ENCODE measurements at places on chromosomes 3 and 15. TPM values are rescaled to one million over a fixed set of nuclear protein-coding genes. Genes with fewer than 3 reads are reported as not detected.
A peak's percentile ranks its signal among the peaks of the same experiment; 100 is the strongest.

- H3K27ac ChIP-seq = no peak overlapping the region
- peaks cover 7% of the 10 kb centered on the region for H3K27me3 ChIP-seq
- H3K4me1 ChIP-seq = no peaks in the 10 kb centered on the region
- no peak for DNase-seq
Measured at GRCh38 chr3:155332716-155333115, 39.2 kb upstream of the STRIT1 start.

- no peaks in the 10 kb centered on the region for H3K4me1 ChIP-seq
- no peak for DNase-seq
- H3K27me3 ChIP-seq = no peaks in the 10 kb centered on the region
Measured at GRCh38 chr3:160831401-160831800, 75.4 kb downstream of the PPM1L start.

DNA sequence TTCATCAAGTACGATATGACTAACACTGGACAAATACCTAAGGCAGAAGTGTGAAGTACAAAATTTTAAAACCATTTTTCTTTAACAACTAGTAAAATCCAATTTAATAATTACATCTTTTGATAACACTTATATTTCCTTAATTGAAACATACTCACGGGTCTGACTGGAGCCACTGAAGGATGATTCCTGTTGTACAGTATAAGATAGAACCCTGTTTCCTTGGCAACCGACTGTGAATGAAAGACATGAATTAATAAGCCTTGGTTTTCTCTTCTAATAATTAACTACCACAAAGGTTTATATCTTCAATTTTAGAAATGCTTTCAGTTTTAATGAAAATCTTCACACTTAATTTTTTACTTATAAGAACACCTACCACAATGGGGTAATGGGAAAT, 19.4 kb downstream of the DHX36 start:
- DNase-seq = no peak
- H3K27me3 ChIP-seq = no peaks in the 10 kb centered on the region

GRCh38 chr3:124620600-124621063, 109.6 kb upstream of the UMPS start:
- no peak overlapping the region for H3K4me3 ChIP-seq
- H3K4me1 ChIP-seq = no peaks in the 10 kb centered on the region
- no peaks in the 10 kb centered on the region for H3K27me3 ChIP-seq
- DNase-seq = no peak
- no peak overlapping the region for H3K27ac ChIP-seq
- H3K36me3 ChIP-seq = no peaks in the 10 kb centered on the region

DNA sequence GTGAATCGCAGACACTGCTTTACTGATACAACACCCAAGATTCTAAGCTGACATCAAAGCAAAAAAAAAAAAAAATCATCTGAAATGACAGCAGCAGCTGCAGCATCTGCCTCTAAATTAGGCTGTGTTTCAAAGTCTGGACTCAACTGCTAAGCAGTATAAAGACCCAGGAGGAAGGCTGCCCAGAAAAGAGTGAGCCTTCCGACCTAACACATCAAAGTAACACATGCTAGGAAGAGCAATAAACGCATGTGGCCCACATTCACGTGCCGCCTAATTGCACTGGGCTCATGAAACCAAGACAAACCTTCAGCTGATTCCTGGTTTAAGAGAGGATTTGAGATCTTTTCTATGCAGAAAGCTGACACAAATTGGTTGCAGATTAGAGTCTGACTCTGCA, 317.1 kb downstream of the ZIC4 start:
- H3K4me3 ChIP-seq = no peak overlapping the region
- H3K36me3 ChIP-seq = no peaks in the 10 kb centered on the region
- H3K4me1 ChIP-seq = no peaks in the 10 kb centered on the region
- no peak overlapping the region for H3K27ac ChIP-seq

DNA sequence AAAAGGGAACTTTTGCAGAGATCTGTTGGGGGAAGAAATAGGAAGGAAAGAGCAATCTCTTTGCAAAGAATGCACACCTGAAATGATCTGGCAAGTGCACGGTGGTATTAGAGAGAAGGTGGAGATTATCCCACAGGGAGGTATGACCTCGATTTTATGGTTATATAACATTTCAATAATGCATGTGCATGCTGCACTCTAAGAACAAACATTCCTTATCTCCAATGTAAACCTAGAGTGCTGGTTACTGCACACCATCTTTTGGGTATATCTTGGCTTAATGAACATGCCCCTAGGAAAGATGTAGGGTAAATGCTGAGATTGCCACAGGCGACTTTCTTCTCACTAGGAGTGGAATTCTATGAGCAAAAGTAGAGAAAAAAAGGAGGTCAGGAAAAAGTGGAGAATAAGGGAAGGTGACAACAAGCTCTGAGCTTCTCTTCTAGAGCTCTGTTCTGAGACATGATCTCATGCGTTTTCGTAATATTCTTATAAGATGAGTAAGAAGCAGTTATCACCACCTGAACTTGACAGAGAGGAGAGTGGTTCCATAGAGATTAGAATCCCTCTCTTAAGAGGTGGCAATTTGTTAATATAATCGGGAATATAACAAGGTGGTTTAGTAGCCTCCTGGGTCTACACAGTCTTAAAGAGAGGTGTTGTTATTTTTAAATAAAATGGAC, 117.5 kb upstream of the TMC3 start:
- H3K4me3 ChIP-seq = no peak overlapping the region
- DNase-seq = no peak
- H3K27me3 ChIP-seq = no peaks in the 10 kb centered on the region
- H3K27ac ChIP-seq = no peak overlapping the region
- H3K4me1 ChIP-seq = no peaks in the 10 kb centered on the region

DNA sequence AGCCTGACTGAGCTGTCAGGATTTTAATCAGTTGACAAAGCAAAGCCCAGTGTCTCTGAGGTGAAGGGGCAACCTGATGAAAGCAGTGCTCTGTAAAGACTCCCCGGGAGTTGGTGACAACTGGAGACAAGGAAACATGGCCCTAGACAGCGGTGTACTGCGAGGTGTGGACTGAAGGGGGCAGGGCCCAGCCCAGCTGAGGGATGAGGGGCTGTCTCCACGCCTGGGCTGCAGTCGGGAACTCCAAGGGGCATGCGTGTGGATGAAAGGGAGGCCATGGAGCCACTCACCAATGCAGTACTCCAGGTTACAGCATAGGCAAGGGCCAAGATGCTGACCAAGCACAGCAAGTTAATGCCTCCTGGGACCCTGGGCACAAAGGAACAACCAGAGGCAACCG, 45.1 kb downstream of the SCAP start:
- no peak overlapping the region for H3K27ac ChIP-seq
- H3K36me3 ChIP-seq = peaks cover 28% of the 10 kb centered on the region
- no peaks in the 10 kb centered on the region for H3K27me3 ChIP-seq
- DNase-seq = no peak
- H3K4me3 ChIP-seq = no peak overlapping the region

DNA sequence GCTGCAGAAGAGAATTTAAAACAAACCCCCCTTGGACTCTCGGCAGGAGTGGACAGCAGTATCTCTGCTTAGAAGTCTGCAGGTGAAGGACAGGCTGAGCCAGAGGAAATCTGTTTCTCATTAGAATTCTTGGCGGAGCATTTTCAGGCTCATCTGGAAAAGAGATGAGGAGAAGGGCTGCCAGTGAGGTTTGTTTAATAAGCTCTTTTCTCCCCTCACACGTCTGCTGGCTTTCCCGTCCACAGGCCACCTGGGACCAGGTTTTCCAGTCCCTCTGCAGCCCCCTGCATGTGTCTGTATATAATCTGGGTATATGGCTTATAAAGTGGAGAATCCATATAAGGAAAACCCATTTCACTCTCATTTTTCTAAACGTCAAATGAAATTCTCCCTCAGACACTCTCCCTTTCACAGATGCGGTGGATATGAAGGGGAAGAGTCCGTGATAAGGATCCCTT, 155.4 kb upstream of the TPM1 start:
- no peak overlapping the region for H3K4me3 ChIP-seq
- DNase-seq = no peak
- no peaks in the 10 kb centered on the region for H3K27me3 ChIP-seq

- peaks cover 49% of the 10 kb centered on the region for H3K4me1 ChIP-seq
- no peak for DNase-seq
- H3K36me3 ChIP-seq = peaks cover 2% of the 10 kb centered on the region
- no peak overlapping the region for H3K4me3 ChIP-seq
- H3K27ac ChIP-seq = no peak overlapping the region
Measured at GRCh38 chr3:186102687-186103086, 6.2 kb downstream of the ETV5 start.

- H3K4me3 ChIP-seq = no peak overlapping the region
- peak; percentile 19 for DNase-seq
- H3K27me3 ChIP-seq = peaks cover 50% of the 10 kb centered on the region
- no peaks in the 10 kb centered on the region for H3K4me1 ChIP-seq
- H3K36me3 ChIP-seq = no peaks in the 10 kb centered on the region
Measured at GRCh38 chr3:14861031-14861430, 42.3 kb downstream of the FGD5 start.

DNA sequence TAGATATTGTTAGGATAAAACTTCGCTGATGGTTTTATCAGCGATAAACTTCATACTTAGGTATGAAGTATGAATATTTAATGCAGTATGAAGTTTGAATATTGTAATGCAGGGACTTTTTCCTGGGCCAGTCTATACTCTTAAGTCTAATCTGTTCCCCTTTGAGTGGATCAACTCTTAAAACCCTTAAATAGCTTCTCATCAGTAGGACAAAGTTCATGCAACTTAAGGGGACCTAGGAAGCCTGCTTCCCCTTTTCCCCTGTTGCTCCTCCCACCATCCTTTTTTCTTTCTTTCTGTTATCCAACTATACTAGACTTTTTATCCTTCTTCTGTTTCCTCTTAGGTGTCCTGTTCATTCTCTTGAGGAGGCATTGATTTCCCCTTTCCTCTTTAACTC, 78.7 kb downstream of the MITF start:
- no peak for DNase-seq
- peaks cover 11% of the 10 kb centered on the region for H3K4me1 ChIP-seq
- H3K4me3 ChIP-seq = no peak overlapping the region
- H3K27me3 ChIP-seq = no peaks in the 10 kb centered on the region

DNA sequence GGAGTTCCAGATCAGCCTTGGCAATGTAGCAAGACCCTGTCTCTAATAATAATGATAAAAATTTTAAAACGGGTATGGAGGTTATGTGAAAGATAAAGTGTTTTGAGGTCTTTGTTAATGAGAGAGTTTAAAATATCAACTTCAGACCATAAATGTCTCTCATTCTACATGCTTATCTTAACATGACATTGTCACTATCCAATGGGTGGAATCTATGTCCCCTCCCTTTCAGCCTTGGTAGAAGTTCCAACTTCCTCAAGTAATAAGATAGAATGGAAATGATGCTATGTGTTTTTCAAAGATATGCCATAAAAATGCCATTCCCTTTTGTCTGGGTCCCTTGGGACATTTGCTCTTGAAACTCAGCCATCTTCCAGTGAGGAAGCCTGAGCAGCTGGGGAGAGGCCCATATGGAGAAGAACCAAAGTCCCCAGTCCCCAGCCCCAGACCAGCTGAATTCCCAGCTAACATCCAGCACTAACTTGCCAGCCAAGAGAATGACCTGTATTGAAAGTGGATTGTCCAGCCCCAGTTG, 17.0 kb downstream of the RPSA start:
- DNase-seq = no peak
- H3K4me3 ChIP-seq = no peak overlapping the region
- H3K36me3 ChIP-seq = no peaks in the 10 kb centered on the region
- H3K27ac ChIP-seq = no peak overlapping the region
- no peaks in the 10 kb centered on the region for H3K4me1 ChIP-seq

GRCh38 chr3:78154521-78155186, 1114.8 kb downstream of the ROBO2 start:
- DNase-seq = peak; percentile 46
- peaks cover 2% of the 10 kb centered on the region for H3K36me3 ChIP-seq
- no peaks in the 10 kb centered on the region for H3K27me3 ChIP-seq
- H3K4me1 ChIP-seq = no peaks in the 10 kb centered on the region
- no peak overlapping the region for H3K4me3 ChIP-seq
- H3K27ac ChIP-seq = no peak overlapping the region

DNA sequence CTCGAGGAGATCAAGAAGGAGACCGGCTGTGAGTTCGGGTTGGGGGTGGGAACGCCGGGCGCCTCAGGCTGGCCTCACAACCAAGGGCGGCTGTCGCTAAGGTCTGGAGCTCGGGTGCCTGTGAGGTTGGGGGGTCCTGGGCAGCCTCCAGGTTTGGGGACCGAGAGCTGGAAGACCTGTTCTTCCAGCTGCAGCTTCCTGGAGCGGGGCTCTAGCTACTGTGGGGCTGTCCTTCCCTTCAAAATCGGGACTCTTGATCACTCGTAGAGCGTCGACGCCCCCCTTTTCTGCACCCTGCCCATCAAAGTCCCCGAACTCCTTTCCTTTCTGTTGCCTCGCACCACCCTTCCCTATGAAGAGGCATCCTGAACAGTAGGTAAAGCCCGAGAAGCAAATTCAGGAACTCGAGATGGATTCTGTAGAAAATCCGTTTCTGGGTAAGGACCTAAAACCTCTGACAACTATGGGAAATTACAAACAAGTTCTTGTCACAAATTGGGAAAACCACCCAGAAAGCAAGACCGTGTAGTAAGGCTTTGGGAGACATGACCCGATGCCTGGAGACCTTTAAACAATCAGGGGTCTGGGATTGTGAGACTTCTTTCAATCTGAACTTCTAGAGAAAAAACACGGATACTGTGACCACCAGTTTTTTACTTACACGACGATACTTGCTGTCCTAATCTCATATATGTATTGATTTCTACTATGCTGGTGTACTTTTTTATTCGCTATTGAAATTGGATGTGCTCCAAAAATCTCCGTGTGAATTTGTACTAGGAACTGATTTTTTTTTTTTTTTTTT, 556 bp downstream of the CHP1 start:
- peaks cover 25% of the 10 kb centered on the region for H3K4me1 ChIP-seq
- H3K27me3 ChIP-seq = no peaks in the 10 kb centered on the region
- no peak for DNase-seq
- H3K4me3 ChIP-seq = peak overlapping the region; percentile 93
- H3K27ac ChIP-seq = peak overlapping the region; percentile 97
- no peaks in the 10 kb centered on the region for H3K36me3 ChIP-seq

DNA sequence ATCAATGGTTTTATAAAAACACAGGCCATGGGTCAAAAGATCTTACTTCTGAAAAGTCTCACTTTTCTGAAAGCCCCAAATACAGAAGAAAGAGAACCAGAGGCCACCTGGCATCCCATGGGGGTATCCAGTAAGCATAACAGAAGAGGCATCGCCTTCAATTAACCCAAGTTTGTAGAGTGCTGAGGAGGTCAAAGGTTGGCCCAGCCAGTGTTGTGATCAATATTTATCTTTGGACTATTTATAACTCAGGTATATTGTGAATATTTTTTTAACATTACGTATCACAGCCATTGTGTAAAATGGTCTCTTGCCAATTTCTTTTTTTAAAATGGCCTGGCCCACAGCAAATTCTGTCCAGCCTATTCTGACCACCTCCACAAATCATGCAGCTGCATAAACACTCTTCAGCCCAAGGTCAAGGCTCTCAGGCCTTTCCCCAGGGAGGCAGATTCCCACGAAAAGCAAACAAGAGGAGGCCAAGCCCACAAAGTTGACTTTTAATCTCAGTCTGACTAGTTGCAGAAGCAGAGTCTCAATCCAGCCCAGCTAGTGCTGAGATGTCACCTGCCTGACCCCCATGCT, 26.2 kb upstream of the SPTBN5 start:
- H3K4me1 ChIP-seq = peaks cover 81% of the 10 kb centered on the region
- H3K27ac ChIP-seq = peak overlapping the region; percentile 71
- H3K27me3 ChIP-seq = no peaks in the 10 kb centered on the region

The TIMP4 gene
- 31.3 TPM for total RNA-seq

The BCL2A1 gene
- not detected for total RNA-seq

The IGDCC3 gene
- total RNA-seq = 0.27 TPM

The GOLGA8J gene
- not detected for total RNA-seq

The MYZAP gene
- 1.9 TPM for total RNA-seq

The ZDHHC23 gene
- 0.31 TPM for total RNA-seq

Data from chondrocyte (in vitro differentiated cells).